Activated naive CD8-positive, alpha-beta T cell treated with anti-CD3 and anti-CD28 coated beads for 36 hours (primary cell): ENCODE measurements at places on chromosomes 11 and 22. TPM values are rescaled to one million over a fixed set of nuclear protein-coding genes. Genes with fewer than 3 reads are reported as not detected.

The SGSM1 gene
- not detected for total RNA-seq

The PGA3 gene
- not detected for total RNA-seq

The MMP13 gene
- total RNA-seq, result not detected

The UPB1 gene
- 0.08 TPM for total RNA-seq

The HEPN1 gene
- not detected for total RNA-seq

The OR8H1 gene
- total RNA-seq, result not detected

The OSBP2 gene
- total RNA-seq, result 0.45 TPM

The UBE4A gene
- total RNA-seq, result 55.0 TPM

The B4GAT1 gene
- total RNA-seq, result 9.5 TPM
